ENCODE measurements at places on chromosomes 3 and 15.
A peak's percentile ranks its signal among the peaks of the same experiment; 100 is the strongest.

DNA sequence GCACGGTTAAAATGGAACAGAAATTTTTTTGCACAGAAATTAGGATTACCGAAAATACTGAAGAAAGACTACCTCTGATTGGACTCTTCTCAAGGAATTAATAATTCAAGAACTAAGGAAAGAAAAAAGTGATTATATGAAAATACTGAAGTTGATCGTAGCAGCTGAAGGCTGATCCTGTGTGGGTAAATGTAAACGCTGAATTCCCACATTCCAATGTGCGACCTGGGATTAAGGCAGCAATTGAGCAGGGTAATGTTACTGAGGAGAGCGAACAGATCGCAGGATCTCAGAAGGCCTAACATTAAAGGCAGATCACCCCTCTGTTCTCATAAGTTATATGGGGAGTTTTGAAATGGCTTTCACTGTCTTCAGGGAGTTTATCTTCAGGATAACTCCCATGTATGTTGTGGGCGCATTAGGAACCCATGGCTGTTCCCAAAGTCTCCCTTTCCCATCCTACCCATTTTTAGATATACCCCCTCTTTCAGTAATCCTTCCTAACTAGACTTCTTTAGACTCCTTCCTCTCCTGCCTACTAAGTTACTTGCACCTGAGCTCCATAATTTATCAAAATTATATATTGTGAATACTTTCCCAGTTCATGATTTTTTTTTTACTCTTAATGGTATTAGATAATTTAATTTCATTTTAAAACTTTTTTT lies 1.0 kb upstream of the UBL7 start:
- no peak for DNase-seq

DNA sequence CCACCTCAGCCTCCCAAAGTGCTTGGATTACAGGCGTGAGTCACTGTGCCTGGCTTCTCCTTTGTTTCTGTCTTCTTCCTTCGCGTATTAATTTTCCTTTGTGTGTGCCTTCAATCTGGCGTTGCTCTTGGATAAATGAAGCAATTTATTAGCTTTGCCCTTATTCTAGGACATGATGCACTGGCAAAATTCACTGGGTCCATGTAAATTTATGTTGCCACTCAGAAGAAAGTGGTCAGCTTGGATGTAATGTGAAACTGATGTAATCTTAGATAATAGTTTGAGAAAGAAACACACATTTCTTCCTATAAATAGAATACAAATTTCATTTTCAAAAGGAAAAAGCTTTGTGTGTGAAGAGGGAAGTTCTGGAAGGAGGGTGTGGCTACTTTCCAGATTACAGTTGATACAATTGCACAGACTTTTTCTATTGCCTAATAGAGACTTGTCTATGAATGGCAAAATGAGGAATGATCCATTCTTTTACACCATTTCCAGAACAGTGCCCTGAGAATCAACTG lies 23.3 kb upstream of the ATP1B3 start:
- DNase-seq = peak; percentile 42

GRCh38 chr3:35616346-35616745 lies 23.0 kb upstream of the ARPP21 start:
- no peak for DNase-seq

DNA sequence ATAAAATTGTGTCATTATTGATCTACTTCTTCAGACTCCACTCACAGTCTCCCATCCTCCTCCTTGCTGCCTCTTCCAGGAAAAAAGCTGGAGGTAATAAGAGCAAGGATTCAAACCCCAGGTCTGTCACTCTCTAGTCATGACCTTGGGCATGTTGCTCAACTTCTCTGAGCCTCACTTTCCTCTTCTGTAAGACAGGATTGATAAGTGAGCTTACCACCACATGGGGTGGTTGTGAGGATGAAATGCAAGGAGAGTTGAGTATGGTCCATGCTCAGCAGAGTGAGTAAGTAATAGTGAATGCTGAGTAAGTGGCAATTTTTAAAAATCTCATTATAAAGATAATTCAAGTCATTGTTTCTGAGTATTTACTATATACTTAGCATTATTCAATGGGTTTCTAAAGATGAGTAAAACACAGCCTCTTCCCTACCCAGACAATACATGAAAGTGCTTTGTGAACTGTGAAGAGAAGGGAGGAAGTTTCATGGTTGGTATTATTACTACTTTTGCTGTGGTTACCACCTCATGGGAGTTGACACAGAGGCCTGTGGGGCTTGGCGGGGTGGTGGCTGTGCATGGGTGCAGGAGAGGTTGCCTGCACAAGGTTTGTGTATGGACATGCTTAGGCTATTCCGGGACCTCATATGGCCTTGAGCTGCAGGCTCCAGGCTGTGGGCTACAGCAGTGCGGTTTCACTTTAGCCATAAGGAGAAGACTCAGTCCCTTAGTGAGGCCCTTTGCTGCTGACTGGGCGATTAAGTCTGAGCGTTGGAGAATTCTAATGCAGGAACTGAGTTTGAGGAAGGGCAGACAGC lies 30.0 kb downstream of the SLC6A11 start:
- DNase-seq = no peak

DNA sequence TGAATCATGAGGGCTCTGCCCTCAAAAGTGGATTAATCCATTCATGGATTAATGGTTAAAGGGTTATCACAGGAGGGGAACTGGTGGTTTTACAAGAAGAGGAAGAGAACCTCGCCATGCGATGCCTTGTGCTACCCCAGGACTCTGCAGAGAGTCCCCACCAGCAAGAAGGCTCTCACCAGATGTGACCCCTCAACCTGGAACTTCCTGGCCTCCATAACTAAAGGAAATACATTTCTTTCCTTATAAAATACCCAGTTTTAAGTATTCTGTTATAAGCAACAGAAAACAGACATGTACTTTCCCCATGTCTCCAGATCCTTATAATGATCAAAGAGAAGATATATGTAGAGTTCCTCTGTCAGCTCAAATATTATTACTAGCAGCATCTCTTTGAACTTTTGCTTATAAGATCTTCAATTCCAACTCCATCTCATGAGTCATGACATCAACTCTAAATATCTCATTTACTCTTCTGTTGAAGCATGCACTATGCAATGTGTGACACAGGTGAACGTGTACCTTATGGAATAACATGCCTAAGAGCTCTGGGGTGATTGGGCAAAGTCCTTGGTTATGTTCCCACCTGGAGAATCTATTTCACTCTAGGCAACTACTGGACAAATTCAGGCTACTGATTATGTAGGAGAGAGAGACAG lies 37.5 kb upstream of the ZBTB38 start:
- no peak for DNase-seq

GRCh38 chr3:35296533-35296932 lies 342.8 kb upstream of the ARPP21 start:
- DNase-seq = peak; percentile 4

- peak; percentile 98 for DNase-seq
Observed at GRCh38 chr15:76163457-76164295, 103.9 kb downstream of the TMEM266 start.

GRCh38 chr3:146184241-146185015 lies 23.4 kb upstream of the PLOD2 start:
- no peak for DNase-seq

- DNase-seq = no peak
Observed at GRCh38 chr3:179244878-179245277, 6.0 kb downstream of the KCNMB3 start.

DNA sequence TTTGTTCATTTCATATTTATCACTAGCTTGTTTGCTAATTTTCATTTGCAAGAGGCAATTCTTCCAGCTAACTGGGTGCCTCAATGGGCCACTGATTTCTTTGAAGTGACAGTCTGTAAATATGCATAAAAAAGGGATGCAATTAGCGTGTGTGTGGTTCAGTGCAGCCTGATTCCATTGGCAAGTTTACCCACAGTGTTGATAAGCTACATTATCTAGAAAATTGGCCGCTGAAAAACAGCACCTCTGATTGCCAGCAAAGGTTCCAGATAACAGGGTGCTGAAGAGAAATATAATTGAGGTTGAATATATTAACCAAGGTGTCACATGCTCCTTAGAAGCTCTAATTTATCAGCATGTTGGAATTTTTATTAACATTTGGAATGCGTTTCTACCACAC lies 76.9 kb downstream of the SAMMSON start:
- no peak for DNase-seq

GRCh38 chr3:124941771-124942170 lies 7.2 kb upstream of the MUC13 start:
- no peak for DNase-seq

DNA sequence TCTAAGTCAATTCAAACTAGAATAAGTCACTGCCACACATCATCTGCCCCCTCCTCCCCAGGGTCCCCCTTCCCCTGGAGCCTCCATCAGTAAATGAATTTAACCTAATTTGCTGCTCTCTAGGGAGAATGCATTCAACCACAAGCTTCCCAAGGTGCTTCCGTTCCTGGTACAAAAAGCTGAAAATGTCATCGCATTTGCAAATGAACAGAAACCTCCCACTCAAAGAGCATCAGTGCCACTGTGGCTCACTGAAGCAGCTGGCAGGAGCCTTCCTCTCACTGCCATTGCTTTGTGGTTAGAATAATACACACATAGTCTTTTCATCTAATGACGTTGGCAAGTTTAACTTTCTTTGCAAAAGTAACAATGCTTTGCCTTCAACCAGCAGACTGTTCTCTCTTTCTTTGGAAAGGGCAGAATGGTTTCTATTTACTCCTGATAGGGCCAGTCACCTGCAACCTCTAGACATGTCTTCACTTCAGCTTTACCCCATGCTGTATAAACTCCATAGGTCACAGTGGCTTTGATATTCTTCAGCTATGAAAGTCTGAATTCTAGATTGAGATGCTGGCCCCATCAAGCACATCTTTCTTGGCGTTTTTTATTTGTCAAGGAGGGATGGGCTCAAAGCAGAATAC lies 238.1 kb downstream of the CPNE4 start:
- DNase-seq = no peak

DNA sequence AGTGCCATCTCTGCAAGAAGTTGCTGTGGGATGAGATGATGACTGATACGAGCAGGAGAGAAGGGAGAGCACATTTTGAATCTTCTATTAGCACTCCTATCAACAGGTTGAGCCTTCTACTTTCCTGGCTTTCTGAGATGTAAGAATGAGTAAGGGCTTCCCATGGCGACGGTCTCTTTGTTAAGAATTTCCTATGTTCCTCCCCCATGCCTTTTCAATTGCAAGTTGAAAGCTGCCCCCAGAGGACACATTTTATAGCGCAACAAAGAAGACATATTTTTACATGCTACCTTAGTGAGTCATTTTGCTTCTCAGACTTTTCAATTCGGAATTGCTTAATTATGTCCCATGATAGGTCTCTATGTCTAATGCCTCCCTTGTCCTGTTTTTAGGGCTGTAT lies 71.3 kb upstream of the LRTM1 start:
- DNase-seq = peak; percentile 62

- DNase-seq = no peak
Observed at GRCh38 chr3:112407888-112408702, 75.1 kb downstream of the CD200 start.

Data from foreskin fibroblast (primary cell).